ENCODE measurements at places on chromosomes 2 and 18.

DNA sequence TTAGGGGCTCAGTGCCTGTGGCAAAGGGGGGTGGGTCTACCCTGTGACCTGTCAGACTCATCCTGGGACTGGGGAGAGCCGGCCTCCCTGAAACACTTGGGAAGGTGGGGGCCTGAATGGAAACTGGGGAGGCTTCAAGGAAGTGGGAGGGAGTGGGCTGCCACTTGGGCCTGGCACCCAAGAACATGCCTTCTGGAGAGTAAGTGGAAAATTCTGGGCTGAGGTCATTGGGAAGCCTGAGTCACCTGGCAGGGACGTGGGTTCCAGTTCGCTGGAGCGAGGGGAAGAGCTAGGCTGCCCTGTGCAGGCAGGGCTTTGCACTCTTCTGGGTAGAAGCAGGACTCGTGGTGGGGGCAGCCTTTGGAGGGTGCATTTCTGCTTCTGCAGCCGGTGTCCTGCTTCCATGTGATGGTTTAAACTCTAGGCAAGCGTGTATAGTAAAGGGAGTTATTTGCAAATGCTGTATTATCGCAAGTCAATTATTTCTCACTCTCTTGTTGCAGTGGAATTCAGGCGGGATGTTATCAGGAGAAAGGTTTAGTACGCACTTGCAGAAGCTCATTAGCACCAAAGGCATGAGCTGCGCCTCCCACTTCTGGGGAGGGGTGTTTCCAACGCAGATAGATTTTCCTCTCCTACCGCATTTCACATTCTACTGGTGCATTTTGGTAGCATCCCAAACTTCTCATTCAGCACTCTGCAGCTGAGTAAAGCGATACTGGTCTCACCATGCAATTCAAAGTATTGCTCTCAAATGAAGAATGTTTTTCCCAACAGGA lies 3.8 kb downstream of the LRRFIP1 start:
- no peak for DNase-seq

DNA sequence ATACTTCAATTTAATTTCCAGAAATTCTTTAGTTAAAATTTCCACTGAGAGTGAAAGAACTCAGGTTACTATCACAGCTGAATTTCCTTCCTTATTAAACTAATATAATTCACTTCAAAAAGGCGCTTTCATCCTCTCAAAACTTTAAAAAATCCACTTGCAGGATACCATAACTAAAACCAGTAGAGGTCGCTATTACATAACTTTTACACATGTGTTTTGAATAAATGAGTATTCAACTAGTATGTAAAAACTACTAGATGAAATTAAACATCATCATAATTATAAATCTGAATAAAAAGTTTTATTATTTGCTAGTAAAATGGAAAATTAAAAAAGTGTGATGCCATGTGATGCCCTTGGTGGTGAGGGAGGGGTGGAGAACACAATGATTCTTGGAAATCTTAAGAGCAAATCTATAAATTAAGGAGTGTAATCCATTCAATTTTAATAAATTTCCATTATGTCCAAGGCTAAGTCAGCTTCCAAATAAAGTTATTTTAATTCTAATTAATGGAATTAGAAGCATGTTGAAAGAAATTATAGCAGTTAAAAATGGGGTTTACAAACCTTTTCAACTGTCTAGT lies 61.4 kb downstream of the SOS1 start:
- DNase-seq = peak; percentile 34

DNA sequence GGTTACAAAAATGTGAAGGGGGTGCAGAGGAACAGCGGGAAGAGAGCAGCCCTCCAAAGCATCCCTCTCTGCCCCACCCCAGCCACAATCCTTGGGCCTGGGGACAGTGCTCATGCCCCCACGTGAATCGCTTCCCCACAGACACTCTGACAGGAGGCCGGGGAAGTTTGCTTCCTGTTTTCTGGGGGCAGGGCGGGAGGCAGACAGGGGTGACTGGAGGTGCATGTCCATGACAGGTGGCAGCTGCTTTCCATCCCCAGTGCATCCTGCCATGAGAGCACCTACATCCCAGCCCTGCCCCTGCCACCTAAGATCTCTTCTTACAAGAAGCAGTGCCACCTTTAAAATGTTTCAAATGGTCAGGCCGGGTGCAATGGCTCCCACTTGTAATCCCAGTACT lies 47.2 kb upstream of the UBE2F start:
- DNase-seq = no peak

GRCh38 chr2:98937906-98938305 lies 1.9 kb upstream of the CRACDL start:
- DNase-seq = no peak

GRCh38 chr18:74377776-74378175 lies 62.1 kb downstream of the C18orf63 start:
- no peak for DNase-seq

DNA sequence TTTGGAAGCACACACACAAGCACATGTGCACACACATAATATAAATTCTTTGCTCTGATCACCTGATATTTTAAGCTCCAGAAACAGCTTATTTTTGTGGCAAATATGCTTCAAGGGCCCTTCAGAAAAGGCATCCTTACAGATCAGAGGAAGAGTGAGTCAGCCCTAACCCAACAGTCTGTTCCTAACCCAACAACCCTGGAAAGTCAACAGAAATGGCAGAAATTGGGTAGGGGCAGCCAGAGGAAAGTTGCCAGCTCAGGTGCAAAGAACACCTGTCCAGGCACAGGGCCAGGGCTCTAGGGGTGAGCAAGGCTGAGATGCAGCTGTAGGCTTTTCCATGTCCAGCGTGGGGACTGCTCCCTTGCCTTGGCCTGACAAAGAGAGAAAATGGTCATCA lies 6.4 kb upstream of the NCKAP5 start:
- no peak for DNase-seq

DNA sequence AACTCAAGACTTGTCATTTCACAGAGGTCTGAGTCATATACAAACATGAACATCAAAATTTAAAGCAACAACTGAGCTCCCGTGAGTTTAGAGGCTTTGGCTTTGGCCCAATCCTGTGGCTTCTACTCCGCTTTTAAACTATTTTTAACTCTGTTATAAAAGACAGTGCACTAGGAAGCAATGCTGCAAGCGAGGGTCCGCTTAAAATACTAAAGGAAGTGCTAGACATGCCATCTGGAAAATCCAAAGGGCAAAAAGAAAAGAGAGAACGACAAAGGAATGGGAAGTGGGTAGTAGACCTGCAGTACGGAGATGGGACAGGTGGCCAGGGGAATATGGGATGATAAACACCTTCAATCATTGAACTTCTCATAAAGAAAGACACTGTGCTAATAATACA lies 37.4 kb upstream of the MYT1L start:
- no peak for DNase-seq

DNA sequence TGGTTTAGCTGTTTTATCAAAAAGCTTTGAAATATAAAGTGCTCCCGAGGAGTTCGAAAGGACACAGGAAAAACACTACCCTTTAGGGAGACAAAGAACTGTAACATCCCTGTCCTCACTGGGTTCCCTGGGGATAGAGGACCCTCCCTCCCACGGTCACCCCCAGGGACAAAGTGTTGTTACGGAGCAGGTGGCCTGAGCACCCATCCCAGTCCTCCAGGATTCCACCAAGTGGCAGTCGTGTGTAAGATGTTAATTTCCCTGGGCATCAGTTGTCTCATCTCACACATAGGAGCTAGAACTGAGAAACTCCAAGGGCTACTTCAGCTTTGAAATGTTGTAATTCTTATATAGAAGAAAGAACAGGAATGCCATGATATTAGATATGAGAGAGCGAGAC lies 137.7 kb downstream of the ALK start:
- DNase-seq = no peak

GRCh38 chr18:49988101-49988500 lies 174.8 kb upstream of the ACAA2 start:
- DNase-seq = no peak

GRCh38 chr18:77177009-77177408 lies 44.4 kb upstream of the MBP start:
- DNase-seq = no peak

- no peak for DNase-seq
Measured at GRCh38 chr2:238518172-238518820, 91.6 kb downstream of the ASB1 start.

- no peak for DNase-seq
Measured at GRCh38 chr2:100243631-100244030, 78.7 kb downstream of the LONRF2 start.

GRCh38 chr18:7926526-7926925 lies 359.4 kb downstream of the PTPRM start:
- DNase-seq = peak; percentile 85

GRCh38 chr2:10005461-10006235 lies 37.7 kb upstream of the KLF11 start:
- DNase-seq = no peak

GRCh38 chr2:45280794-45281193 lies 271.5 kb upstream of the SIX2 start:
- DNase-seq = no peak

GRCh38 chr2:216059233-216059834 lies 22.3 kb downstream of the PECR start:
- no peak for DNase-seq

DNA sequence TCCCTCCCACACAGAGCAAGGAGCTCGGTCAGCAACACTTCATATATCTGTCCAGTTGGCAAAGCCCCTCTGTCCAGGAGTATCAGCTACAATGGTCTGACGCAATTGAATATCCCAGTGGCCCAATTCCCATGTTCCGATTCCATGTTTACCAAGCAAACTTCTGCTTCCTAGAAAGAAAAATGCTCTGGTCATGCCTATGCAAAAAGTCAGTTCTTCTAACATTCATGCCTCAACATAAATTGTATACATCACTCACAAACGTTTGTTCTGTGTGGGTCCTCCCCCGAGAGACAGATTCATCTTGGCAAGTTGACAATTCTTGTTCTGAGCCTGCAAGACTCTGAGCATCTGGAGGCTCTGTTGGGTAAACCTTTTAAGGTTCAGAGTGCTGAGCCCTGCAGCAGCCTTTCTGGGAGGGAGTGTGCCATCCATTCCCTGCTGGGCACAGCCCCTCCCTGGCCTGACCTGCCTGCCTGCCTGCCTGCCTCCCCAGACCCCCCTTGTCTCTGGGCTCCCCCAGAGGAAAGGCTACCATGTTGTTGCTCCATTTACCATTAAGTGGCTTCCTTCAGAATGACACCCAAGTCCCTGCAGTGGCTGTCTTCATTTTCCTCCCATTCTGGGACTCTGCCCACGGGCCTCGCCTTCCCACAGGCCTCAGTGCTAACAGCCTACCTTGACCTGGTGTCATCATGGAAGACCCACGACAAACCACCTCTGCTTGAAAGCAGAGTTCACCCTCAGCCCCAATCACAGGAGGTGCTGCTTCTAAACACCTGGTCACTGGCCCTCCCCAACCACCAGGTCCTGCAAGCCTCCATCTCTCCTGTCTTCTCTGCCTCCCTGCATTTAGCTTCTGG lies 37.6 kb upstream of the TAF1B start:
- DNase-seq = no peak

GRCh38 chr2:47056868-47057686 lies 98.0 kb downstream of the STPG4 start:
- no peak for DNase-seq

DNA sequence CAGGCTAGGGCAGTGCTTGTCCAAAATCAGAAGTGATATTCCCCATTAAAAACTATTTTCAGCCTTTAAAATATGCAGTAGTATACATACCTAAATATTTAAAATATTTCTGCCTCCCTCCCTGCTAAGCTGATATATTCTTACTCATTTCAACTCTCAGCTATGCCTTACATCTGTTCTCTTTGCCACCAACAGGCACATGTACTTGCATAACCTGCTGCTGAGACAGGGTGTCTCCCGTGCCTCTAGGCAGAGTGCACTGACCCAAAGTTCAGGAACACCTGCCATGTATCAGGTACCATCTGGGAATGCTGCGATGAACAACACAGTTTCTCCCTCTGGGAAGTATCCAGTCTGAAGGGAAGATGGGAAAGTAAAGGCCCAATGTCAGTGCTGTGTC lies 91.7 kb downstream of the STK39 start:
- DNase-seq = no peak

- no peak for DNase-seq
Measured at GRCh38 chr2:66633631-66634030, 198.7 kb downstream of the MEIS1 start.

- no peak for DNase-seq
Measured at GRCh38 chr18:77144451-77145118, 12.0 kb upstream of the MBP start.

GRCh38 chr2:51758081-51758480 lies 726.1 kb upstream of the NRXN1 start:
- no peak for DNase-seq

DNA sequence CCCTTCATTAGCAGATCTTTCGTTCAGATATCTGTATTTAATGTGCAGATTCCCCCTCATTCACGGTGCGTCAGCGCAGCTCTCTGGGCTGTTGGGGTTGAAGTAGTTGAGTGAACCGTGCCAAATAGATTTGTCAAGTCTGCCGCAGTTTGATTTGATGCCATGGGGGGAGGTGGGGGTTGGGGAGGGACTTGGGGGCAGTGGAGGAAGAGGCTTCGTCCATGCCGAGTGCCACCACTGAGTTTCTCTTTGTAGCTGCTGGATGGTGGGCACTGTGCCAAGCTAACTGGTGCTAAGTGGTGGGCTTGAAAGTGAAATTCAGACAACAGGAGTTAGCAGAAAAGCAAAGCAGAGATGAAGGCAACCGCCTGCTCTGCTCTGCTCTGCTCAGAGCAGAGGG lies 47.9 kb downstream of the NRP2 start:
- no peak for DNase-seq

DNA sequence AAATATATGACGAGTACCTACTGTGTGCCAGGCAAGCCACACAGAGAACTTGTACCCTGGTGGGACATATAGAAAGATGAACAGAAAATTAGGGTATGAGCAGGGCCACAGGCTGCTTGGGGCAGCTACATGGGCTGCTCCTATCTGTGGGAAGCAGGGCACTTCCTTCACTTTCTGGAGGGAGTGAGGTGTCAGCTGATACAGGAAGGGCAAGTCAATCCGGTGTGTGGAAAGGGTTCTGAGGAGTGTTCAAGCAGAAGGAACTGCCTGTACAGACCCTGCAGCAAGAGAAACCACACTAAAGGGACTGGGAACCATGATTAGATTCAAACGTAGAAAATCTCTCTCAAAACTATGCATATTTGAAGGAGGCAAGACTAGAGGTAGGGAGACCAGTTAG lies 58.6 kb upstream of the BCL11A start:
- no peak for DNase-seq

DNA sequence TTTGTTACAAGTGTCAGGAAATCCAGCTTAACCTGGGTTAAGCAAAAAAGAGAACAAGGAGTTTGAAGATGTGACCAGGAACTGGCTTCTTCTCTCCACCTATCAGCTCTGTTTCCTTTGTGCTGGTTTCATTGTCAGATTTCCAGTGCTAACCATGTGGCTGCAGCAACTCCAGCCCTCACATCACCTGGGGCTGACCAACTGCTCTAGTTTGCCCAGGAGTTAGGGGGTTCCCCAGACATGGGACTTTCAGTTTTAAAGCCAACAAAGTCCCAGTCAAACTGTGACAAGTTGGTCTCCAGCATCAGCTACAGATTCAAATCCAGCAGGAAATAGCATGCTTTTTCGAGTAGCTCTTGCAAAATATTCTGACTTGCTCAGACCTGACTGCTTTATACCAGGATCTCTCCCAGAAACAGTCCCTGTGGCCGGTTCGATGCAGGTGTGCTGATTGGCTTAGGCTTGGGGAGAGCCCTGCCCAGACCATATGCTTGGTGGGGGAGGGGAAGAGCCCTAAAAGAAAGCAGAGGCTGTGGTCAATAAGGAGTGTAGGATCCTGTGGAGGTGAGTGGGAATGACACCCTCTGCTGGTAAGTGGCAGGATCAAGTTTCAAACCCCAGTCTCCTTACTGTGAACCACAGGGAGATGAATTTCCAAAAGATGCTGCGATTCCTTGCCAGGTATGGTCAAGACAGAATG lies 49.5 kb downstream of the KCNE4 start:
- DNase-seq = peak; percentile 80

- DNase-seq = no peak
Measured at GRCh38 chr18:57433482-57433881, 1.7 kb upstream of the ONECUT2 start.

Measured in SHP77 (cell line).